ENCODE measurements at places on chromosomes 7 and 10.

DNA sequence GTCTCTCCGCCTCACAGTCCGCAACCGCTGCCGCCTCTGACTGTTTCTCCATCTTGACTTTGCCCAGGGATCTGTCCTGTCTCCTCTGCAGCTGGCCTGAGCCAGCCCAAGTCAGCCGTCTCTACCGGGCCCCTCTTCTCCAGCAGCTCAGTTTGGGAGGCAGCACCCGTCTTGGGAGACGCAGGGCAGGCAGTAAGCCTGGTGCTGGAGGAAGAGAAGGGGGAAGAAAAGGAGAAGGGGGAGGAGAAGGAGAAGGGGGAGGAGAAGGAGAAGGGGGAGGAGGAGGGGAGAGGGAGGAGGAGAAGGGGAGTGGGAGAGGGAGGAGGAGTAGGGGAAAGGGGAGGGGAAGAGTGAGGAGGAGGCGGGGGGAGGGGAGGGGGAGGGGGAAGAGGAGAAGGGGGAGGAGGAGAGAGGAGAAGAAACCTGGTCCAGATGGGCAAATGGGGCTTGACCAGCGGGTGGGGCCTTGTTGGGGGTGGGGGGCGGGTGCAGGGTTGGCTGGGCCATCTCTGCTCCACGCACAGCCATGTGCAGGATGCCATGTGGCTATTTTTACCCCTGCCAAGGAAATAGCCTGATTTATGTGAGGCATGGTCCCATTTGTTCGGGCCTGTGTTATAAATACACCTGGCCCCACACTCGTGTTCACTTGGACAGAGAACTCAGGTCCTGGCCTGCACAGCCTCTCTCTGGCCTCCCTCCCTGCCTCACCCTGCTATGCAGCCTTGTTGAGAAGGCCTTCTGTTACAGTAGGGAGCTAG, 35.9 kb upstream of the FZD9 start:
- no peak for DNase-seq

- no peak for DNase-seq
These were observed 23.4 kb upstream of the ARID5B start for GRCh38 chr10:61877887-61878739.

DNA sequence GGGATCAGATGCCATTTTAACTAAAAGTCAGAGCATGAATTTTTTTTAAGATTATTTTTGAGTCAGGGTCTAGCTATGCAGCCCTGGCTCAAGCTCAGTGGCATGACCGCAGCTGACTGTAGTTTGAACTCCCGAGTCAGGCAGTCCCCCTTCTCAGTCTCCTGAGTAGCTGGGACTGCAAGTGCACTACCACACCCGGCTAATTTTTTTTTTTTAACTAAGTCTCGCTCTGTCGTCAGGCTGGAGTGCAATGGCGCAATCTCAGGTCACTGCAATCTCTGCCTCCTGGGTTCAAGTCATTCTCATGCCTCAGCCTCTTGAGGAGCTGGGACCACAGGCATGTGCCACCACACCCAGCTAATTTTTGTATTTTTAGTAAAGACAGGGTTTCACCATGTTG, 7.8 kb downstream of the TAS2R41 start:
- no peak for DNase-seq

DNA sequence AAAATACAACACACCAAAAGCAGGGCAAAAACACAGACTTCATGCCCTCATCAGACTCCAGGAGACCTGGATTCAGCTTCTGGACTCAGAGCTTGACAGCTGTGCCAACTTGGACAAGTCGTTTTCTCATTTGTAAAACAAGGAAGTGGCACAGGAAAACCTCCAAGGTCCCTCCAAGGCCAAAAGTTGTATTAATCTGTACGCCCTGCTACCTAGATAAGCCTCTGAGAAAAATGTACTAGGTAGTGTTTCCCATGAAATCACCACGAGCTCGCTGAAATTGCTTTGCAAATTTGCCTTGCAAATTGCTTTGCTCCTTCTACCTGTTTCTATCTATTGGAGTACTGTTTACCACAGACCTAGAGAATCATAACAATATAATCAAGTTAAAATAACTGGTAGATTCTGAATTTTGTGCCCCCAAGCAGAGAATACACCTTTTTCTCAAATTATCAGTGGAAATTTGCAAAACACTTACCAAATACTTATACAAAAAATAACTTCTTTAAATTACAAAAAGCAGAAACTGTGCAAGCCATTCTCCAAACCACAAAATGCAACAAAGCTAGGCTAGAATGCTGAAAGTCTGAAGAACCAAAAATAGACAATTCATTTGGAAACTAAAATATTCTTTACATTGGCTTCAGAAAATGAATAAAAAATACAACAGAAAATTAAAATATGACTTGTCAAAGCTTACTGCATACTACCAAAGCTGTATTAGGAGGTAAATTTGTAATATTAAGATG, 158.1 kb upstream of the CHST15 start:
- no peak for DNase-seq

DNA sequence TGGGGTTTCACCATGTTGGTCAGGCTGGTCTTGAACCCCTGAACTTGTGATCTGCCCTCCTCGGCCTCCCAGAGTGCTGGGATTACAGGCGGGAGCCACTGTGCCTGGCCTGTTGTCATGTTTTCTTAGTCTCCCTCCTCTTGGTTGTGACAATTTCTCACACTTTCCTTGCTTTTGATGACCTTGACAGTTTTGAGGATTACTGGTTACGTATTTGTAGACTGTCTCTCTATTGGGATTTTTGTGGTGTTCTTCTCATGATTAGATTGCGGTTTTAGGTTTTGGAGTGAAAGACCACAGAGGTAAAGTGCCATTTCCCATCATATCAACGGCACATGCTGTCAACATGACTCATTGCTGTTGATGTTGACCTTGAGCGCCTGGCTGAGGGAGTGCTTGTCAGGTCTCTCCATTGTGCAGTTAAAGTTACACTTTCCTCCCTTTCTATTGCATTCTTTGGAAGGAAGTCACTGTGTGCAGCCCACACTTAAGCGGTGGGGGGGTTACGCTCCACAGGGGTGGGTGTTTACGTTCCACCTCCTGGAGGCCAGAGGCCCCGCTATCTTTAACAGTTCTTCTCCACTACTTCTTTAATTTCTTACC, 10.8 kb downstream of the NEURL1 start:
- DNase-seq: peak; percentile 29

- no peak for DNase-seq
These were observed 44.5 kb downstream of the LANCL2 start for GRCh38 chr7:55409482-55410225.

GRCh38 chr10:47418966-47419365, 34.9 kb upstream of the ZNF488 start:
- no peak for DNase-seq

GRCh38 chr10:50968386-50969091, 83.1 kb upstream of the A1CF start:
- no peak for DNase-seq

GRCh38 chr10:121695731-121696464, 97.7 kb upstream of the FGFR2 start:
- DNase-seq: no peak

DNA sequence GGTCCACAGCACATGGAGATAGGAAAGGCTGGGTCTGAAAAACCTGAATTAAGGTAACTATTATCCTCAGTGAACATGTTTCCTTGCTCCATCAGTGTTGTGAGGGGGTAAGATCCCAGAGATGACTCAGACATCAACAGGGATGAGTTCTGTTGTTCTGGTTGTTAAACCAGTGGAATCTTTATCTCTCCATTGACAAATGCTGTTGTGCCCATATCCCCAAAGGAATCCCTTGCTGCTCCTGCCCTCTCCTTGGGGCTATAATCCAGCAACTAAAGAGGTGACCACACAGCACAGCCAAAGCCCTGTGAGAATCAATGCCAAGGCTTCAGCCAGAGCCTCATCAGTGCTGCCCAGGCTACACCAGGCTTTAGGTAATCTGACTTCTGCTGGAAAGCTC, 113.4 kb downstream of the JAZF1 start:
- no peak for DNase-seq

GRCh38 chr7:129108581-129108980, 35.9 kb upstream of the TSPAN33 start:
- DNase-seq: no peak

GRCh38 chr10:79137826-79138225, 69.1 kb downstream of the ZMIZ1 start:
- DNase-seq: peak; percentile 15

DNA sequence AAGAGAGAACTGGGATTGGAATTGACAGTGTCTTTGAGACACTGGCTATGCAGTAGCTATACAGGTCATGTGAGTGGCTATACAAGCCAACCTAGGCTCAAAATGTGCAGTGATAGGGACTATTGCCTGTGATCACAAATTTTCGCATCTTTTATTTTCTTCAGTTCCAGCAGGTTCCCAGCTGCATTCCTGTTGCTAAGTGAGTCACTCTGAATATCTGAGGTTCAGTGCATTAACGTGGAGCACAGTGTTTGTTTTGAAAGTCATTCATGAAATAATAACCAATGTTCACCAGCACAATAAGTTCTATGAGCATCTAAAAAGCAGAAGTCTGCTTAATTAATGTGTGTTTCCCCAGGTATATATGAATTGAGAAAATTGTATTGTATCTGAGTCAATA, 1236.0 kb upstream of the CELF2 start:
- DNase-seq: no peak

- no peak for DNase-seq
These were observed 96.4 kb downstream of the EBF3 start for GRCh38 chr10:129867631-129868179.

DNA sequence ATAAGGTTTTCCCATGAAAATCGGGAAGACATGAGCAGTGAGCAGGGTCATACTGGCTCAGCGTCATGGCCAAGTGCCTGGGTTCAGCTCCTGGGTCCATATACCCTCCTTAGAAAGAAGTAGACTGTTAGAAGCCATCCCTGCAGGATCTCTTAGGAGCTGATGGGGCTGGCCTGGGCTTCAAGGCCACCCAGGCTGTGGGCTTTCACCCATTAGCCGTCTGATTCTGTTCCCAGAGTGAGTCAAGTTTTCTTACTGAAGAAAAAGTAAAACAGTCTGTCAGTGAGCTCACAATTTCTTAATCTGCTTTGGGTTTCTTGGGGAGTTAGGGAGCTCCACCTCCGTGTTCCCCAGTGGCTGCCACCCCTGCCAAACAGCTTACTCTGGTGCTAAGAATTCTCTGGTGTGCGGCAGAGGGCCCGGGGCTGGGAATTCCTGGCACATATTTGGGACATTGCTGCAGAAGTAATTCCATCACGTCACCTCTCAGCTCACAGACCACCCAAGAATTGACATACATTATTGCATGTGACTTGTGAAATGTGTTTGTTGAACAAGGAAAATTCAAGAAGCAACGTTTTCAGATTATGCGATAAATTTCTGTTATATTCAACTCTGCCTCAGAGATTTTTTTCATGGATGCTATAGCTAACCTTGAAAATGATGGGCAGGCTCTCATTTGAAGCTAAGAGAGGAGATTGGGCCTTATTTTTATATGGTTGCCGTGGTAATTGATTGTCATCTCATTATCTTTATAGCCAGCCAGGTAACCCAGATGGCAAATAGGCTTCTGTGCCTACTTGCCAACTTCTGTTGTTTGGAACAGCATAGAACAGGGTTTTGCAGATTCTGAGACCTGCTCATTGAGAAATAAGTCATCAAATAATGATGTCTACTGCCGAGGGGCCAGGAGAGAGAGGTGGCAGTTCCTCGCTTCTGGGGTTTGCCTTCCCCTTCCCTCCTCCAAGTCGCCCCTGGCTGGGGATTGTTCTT, 166.4 kb downstream of the CHN2 start:
- DNase-seq: no peak

- no peak for DNase-seq
These were observed 87.2 kb upstream of the UNC5B start for GRCh38 chr10:71124921-71125748.

GRCh38 chr7:2404714-2405119, 1.3 kb downstream of the CHST12 start:
- no peak for DNase-seq

GRCh38 chr7:129017264-129017663, 37.6 kb downstream of the TNPO3 start:
- DNase-seq: no peak

DNA sequence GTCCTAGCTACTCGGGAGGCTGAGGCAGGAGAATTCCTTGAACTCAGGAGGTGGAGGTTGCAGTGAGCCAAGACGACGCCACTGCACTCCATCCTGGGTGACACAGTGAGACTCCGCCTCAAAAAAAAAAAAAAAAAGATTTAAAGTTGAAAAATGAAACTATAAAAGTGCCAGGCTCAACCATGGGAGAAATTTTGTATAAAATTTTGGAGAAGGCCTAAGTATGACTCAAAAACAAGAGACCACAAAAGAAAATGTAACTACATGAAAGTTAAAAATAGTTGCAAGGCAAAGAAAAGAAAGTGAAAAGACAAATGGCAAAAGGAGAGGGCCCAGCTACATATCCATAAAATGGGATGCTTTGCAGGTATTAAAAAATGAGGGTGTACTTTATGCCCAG, 104.1 kb downstream of the ARHGAP22 start:
- DNase-seq: no peak

- no peak for DNase-seq
These were observed 51.8 kb downstream of the RELN start for GRCh38 chr7:103937680-103938079.

DNA sequence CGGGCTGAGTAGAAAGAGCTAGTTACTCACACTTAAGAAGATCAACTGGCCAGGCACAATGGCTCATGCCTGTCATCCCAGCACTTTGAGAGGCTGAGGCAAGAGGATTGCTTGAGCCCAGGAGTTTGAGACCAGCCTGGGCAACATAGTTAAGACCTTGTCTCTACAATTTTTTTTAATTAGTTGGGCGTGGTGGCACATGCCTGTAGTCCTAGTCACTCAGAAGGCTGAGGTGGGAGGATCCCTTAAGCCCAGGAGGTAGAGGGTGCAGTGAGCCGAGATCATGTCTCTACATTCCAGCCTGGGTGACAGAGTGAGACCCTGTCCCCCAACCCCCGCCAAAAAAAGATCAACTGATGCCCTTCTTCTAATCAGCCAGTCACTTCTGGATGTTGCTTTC, 74.6 kb upstream of the ATP6V0A4 start:
- DNase-seq: no peak

GRCh38 chr10:113679463-113680189, at the start of gene CASP7:
Gene CASP7 (plus strand): TSS chr10:113679912. CDS start chr10:113697494, 17,582 bp downstream.
- DNase-seq: peak; percentile 73

DNA sequence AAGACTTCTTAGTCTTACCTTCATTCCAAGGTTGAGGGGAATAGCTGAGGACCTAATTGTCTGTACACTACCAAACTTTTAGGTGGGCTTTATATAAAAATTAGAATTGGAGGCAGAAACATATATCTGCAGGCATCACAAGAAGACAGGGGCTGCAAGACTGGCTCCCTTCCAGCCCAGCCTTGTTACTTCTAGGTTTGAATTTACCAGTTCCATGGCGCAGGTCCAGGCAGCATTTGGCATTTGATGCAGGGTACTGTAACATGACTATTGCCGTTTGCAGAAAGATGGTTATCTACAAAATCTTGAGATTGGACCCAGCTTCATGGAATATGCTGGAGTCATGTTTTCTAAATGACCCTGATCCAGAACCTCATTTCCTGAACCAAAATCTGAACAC, 105.4 kb upstream of the RHOBTB1 start:
- DNase-seq: no peak

Data from stimulated activated CD4-positive, alpha-beta T cell treated with anti-CD3 and anti-CD28 coated beads, Interleukin-4, amount 100 ng/mL, for 4 hours (primary cell).